ENCODE measurements at places on chromosomes 11 and 22.

- no peak for DNase-seq
Observed at GRCh38 chr11:69080257-69080995, 31.7 kb downstream of the TPCN2 start.

DNA sequence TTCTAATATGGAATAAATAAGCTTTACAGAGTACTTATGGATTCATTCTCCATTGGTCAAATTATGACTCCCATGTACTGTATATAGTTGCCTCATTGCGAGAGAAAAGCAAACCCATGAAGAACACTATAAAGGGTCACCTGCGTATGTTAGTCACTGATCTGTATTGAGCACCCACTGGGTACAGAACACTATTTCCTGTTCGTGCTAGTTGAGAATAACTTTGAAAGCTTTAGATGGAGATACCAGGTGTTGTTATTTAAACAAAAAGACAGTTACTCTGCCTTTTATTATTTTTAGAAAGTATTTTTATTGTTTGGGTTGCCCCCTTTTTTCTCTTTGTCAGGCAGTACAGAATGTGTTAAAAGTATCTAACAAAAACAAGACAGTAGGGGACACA is 79.9 kb downstream of the DEUP1 start:
- DNase-seq, result no peak

- no peak for DNase-seq
Observed at GRCh38 chr22:45603619-45604018, 68.0 kb upstream of the ATXN10 start.

DNA sequence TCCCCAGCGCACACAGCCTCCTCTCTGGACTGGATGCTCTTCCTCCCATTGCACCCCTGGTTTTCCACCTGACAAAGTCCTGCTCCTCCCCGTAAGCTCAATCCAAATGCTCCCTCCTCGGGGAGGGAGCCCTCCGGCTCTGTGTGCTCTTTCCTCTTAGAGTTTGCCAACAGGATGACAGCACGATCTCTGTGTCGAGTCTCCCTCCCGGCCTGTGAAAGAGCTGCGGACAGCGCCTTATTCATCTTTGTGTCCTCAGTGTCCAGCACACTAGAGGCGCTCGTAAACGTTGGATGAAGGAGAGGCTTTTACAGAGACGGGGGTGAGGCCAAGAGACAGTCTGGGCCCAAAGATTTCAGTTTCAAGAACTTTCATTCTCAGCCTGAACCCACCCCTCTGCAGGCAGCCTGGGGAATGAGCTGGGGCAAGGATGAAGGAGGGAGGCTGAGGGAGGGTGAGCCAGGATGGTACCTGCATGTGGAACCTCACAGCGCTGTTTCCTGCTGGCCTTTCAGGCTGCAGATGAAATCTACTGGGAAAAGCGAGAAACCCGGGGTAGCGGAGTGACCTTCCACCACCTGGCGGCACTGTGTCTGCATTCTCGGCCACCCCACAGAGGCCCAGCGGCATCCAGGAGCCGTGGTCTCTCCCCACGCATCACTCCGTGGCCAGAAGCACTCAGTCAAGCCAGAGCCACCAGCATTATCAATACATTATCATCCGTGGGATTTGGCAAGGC is 8.5 kb upstream of the TMPRSS4 start:
- no peak for DNase-seq

- DNase-seq, result no peak
Observed at GRCh38 chr22:47155912-47156311, 393.5 kb downstream of the TBC1D22A start.

DNA sequence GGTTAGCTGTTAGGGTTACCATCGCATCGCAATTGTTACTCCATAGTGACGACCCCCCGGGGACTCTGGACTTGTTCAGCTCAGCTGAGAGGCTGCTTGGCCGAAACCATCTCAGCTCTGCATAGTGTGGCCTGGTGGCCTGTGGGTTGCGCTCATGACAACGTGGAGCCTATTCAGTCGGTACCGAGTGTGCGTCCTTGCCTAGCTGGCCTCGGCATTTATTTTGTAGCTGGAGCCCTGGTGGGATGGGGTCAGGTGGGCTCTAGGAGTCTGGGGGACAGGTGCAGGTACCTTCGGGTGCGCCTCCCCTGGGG is 13.5 kb downstream of the LRP5 start:
- no peak for DNase-seq

DNA sequence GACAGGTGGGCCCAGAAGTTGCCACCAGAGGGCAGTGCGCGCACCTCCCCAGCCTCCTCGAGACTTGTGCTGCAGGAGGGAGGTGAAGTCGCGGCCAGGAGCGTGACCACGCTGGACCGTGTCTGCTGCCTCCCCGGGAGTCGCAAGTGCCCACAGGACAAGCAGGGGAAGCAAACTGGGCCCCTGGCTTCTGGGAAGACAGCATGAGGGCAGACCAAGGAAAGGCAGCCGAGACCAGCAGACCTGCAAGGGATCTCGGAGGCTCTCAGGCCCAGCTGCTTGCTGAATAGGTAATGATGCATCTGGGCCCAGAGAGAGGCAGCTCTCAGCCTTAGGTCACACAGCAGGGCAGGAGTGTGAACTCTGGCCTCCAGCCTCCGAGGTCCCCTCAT is 17.0 kb upstream of the IL2RB start:
- no peak for DNase-seq

- no peak for DNase-seq
Observed at GRCh38 chr11:44811841-44812448, 85.2 kb downstream of the TSPAN18 start.

GRCh38 chr11:31764766-31765165 is 46.4 kb downstream of the PAX6 start:
- DNase-seq, result no peak

- no peak for DNase-seq
Observed at GRCh38 chr11:80529726-80530125, 1088.9 kb upstream of the TENM4 start.

DNA sequence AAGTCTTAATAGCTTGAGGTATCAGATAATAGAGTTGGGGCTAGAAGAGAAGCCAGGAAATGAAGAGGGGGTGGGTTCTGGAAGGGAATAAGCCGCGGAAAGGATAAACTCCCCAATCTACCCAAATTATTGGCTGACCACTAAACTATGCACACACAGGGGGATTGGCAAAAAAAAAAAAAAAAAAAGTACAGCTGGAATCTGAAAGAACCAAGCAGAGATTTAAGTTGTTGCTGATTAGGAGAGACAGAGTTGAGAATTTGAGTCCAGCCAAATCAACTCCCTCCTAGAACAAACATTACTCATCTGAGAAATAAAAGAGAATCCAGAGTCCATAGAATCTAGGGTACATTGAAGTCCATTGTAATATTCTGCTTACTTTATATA is 134.9 kb downstream of the CCDC81 start:
- no peak for DNase-seq

DNA sequence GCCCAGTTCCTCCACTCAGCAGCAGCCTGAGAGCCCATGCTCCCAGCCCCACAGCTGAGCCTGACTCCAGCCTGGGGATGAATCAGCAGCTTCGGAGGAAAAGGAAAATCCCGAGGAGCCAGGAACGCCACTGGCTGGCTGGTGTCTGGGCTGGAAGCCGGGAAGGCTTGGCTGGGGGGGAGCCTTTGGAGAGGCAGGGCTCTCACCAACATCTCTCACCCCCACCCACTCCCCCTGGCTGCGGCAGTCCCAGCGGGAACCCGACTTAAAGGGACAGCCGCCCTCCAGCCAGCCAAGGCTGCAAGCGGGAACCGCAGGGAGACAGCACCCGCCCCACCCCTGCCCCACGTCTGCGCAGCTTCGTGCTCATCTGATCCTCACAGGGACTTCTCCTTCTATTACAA is 28.4 kb downstream of the KIAA0930 start:
- peak; percentile 79 for DNase-seq

- no peak for DNase-seq
Observed at GRCh38 chr11:1109101-1109917, 34.6 kb downstream of the MUC2 start.

DNA sequence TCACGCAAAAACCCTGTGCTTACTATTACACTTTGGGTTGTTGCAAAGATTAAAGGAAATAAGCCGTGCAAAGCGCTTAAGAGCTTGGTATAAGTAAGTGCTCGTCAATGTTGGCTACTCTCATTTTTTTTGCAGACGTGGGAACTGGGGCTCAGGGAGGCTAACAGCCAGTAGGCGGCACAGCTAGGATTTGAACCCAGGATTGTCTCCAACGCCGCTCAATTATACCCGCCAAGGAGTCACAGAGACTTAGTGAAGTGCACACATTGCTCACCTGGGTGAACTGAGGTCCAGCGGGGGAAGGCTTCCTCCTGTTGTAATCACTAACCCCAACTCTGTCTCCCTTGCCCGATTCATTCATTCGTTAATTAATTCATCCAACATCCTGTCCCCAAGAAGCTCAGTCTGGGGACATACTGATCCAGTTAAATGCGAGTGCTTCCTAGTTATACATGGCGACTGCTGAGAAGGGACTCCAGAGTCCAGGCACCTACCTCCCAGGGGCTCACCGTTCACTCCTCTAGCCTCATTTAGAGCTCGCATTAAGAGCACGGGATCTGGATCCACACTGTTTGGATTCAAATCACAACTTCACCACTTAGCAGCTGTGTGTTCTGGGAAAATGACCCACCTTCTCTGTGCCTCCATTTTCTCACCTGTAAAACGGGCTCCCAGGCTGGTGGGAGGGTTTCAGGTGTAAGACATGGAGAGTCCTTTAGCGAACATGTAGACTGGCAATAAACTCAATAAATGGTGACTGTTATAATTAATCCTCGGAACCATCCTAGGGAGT is 838 bp upstream of the MTFP1 start:
- DNase-seq, result no peak

- no peak for DNase-seq
Observed at GRCh38 chr11:101264306-101264705, 134.7 kb upstream of the PGR start.

GRCh38 chr22:38021206-38021605 is 36.0 kb upstream of the PICK1 start:
- DNase-seq, result no peak

DNA sequence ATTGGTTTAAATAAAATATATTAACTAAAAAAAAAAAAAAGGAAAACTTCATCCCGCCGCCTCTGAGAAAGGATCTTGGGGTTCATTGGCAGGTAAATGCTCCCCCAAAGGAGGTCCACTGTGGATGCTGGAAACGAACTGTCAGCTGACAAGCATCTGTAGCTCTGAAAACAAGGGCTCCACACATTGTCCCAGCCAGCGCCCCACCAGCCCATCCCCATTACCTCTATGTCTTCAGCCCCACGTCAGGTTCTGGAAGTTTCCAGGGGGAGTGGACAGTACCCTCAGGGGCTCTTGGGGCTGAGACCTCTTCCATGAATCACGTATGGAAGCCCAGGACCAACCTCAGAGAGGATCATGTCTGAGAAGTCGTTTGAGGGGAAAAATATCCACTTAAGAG is 66.4 kb upstream of the WNT7B start:
- DNase-seq, result no peak

DNA sequence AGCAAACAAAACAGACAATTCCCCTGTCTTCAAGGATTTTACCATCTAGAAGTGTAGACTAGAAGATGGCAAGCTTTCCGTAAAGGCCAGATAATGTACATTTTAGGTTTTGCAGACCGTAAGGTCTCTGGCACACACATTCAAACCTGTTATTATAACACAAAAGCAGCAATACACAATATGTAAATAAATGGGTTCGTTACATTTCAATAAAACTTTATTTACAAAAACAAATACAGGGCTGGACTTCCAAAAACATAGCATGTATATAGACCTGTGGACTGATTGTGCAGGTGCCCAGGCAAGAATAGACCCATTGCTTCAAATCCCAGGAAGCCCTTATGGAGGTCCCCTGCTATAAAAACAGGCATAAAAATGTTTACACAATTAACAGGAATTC is 27.1 kb upstream of the MS4A6A start:
- no peak for DNase-seq

- no peak for DNase-seq
Observed at GRCh38 chr11:86617502-86617901, 54.9 kb downstream of the ME3 start.

- DNase-seq, result no peak
Observed at GRCh38 chr11:104104664-104105063, 59.3 kb downstream of the PDGFD start.

DNA sequence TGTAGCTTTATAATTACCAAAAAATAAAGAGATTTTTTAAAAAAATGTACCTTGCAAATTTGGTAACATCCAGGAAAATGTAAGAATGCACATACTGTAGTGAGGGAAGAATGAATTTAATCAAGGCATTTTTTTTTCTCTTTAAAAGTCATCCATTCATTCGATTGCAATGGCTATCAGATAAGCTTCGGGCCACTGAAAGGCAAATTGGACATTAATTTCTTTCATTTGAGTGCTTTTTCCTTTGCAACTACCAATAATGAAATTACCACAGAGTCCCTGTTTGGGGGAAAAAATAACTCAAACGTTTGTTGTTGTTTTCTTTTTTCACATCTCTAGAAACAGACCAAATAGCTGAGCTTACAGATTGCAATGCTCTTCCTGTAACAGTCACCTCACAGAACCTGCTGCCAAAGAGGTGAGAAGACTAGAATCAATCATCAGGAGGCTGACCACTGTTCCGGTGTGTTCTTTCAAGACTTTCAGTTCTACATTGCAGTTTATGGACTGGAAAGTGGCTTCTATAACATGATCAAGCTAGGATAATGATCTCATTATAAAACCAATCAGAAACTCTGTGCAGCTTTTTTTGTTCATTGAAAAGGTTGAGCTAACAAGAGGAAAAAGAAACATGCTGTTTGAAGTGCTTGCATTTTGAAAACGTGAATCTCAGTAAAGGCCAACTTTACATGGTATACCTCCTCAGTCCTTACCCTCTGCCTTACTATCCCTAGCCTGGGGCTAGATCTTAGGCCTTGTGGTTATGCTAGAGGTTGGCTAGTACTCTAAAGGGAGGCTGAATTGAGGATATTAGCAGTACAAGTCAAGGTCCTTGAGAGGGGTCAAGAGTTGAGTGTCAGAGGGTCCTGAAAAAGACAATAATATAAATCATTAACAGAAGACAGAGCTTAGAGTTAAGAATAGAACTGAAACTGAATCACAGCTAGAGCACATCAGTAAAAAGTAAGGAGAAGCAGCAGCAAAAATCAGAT is 1276.1 kb downstream of the LRRC4C start:
- no peak for DNase-seq

GRCh38 chr11:33912405-33913361 is 20.8 kb upstream of the LMO2 start:
- DNase-seq, result peak; percentile 55

GRCh38 chr11:117669616-117670015 is 127.4 kb downstream of the DSCAML1 start:
- no peak for DNase-seq
